Dorsolateral prefrontal cortex (tissue), 122 donors: ENCODE measurements at places on chromosomes 1 and 21. TPM values are rescaled to one million over a fixed set of nuclear protein-coding genes. Genes with fewer than 3 reads are reported as not detected.

GRCh38 chr1:223010582-223011504, 132.2 kb downstream of the TLR5 start:
- no peak for DNase-seq

DNA sequence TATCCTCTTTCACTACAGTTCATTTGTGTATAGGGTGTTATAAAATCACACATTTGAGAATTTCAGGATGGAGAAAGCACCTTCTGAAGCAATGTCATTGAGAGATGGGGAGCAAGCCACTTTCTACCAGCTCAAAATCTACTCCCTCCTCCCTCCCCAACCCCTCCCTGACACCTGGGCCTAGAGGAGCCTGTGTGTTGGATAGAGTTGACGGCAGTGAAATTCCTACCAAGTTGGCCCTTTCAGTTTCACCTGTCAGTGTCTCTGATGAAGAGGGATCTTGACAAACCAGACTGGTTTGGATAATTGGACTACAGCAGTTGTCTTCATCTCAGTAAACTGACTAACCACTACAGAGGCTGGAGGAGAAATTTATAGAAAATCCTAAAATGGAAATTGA, 125.0 kb upstream of the HOOK1 start:
- DNase-seq = no peak

GRCh38 chr1:7223334-7224080, 438.3 kb downstream of the CAMTA1 start:
- no peak for DNase-seq

- DNase-seq = no peak
Measured at GRCh38 chr1:63653976-63654375, 60.8 kb downstream of the PGM1 start.

GRCh38 chr1:220511179-220511578, 16.8 kb upstream of the MARK1 start:
- no peak for DNase-seq

DNA sequence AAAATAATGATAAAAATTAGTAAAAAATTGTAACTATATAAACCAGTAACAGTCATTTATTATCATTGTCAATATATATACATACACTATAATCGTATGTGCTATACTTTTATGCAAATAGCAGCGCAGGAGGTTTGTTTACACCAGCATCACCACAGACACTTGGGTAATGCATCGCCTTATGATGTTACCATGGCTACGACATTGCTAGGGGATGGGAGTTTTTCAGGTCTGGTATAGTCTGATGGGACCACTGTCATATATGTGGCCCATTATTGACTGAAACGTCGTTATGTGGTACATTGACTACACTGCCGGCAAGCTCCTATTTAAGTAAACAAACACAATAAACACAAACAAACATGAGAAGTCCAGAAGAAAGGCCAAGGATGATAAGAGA, 45.6 kb downstream of the KCNK1 start:
- DNase-seq = no peak

GRCh38 chr21:26490771-26491170, 82.3 kb downstream of the CYYR1 start:
- DNase-seq = no peak

DNA sequence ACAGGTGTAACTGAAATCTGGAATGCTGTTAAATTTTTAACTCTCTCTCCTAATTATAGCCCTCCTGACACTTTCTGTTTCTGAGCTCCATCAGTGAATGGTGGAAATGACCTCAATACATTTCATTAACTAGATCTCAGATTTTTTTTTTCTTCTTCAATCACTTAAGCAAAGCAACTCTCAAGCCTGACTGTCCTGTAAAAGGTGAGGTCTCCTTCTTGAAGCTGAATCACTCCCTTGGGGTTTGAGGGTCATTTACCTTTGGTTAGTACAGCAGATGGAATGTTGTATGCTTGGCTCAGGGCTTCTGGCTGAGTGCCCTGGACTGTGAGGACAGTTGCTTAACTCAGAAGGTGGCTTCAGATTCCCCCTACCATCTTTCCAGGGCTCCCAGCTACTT, 518.7 kb downstream of the PTPRC start:
- DNase-seq = no peak

The LCE3E gene
- total RNA-seq = not detected

The THBS3 gene
- 22.4 TPM for total RNA-seq

The FCER1A gene
- total RNA-seq = not detected

The CFHR2 gene
- total RNA-seq = not detected

The HCN3 gene
- 16.1 TPM for total RNA-seq

The SEMA6C gene
- total RNA-seq = 24.8 TPM

The NR5A2 gene
- total RNA-seq = not detected
